ENCODE measurements at places on chromosomes 12 and 14.

DNA sequence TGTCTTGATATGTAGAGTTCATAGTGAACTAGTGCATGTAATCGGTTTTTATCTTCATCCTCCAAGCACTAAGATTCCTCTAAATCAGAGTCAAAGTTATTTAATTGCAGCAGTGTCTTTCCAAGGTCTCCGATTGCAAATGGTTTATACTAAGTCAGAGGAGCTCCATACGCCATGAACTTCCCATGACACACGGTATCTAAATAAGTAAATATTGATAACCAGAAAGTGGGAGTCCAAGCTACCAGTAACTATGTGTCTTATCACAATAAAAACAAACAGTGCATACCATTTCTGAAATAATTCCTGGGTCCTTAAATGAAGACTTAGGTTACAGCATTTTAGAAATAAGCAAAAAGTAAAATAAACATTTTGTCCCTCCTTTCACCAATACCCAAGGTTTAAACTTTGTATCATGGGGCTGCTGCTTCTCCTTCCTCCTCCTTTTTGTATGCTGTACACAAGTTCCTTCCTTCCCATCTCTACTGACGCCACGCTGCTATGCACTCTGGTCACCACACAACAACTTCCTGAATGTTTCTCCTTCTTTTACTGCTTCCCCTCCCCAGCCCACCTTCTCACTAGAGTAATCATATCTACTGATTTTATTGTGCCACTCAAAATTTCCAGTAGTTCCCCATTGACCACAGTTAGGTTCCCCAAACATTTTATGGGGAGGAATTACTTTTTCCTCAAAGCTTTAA lies 10.7 kb downstream of the NR1H4 start:
- no peak for DNase-seq

DNA sequence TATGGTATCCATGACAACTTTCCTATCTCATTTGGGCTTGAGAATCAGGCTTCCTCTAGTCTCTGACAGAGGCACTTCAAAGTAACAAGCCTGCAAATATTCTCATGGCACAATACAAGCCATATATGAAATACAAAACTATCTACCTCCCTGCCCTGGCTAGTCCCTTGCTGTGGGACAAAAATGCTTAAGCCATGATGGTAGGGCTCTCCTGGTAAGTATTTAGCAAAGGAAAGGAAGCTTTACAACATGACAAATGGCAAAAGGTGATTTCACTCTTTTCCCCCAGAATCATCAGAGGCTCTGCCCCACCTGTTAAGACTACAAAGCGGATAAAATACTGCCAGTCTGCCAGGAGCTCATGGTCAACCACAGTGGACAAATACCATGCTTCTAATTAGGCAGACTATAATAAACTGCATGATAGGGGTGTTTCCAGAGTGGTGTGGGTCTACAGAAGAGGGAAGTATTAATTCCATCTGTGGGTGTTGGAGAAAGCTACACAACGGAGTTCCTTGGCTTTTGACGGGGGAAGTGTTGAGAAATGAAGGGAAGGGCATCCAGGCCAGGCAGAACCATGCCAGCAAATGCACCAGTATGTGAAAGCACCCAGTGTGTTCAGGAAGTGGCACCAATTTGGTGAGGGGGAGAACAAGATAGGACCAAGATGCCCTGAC lies 92.9 kb downstream of the SPTSSA start:
- no peak for DNase-seq

DNA sequence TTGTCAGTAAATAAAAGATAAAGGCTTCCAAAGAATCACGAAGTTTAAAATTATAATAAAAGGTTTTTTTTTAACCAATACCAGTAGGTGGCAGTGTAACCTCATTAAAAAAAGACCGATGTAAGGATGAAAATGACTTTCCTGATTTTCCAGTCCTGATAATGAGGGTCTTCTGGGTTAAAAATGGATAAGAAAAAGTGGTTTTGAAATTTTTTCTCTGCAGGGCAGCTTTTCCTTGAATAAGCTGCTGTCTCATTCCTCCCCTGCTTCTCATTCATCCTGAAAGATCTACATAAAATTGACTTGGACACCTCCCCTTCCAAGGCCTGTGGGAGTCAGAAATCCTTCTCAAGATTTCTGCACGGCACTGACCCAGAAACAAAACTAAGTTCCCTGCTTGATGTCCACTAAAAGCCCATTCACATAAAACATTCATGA lies 58.9 kb upstream of the FBXO33 start:
- no peak for DNase-seq

GRCh38 chr12:4434706-4435425 lies 10.7 kb downstream of the FGF6 start:
- no peak for DNase-seq

DNA sequence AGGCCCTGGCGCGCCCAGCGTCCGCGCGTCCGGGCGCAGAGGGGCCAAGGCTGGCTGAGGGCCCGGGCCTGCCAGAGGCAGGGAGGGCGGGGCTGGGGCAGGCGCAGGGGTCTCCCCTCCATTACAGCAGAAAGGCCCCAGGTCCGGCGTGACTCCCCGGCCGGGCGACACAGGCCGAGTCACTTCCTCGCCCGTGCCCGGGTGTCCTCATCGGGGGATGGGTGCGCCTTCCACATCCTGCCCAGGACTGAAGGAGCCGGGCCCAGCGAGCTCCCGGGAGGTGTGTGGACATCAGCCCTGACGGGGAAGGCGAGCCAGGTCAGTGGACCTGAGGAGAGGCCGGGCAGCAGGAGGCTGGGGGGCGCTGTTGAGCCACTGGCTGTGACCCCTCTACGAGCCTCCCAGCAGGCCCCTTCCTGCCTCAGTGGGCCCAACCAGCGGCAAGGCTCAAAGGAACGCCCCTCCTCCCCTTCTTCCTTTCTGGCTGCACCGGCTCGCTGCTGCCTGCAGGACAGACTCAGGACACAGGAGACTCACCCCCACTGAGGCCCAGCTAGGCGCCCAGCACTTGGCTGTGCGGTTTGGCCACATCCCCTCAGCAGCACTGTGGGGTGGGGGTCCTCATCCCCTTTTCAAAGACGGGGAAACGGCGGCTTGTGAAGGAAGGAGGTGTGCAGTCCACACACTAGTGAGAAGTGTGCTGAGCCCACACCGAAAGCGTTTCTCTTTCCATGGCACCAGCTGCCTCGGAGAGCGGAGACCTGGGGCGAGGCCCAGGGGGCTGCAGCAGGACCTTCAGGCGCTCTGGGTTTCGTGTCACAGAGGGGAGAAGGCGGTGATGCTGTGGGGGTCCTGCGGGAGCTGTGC lies 606 bp downstream of the TNFAIP2 start:
- no peak for DNase-seq

- DNase-seq: no peak
Observed at GRCh38 chr14:76930549-76930948, 98.0 kb downstream of the IRF2BPL start.

GRCh38 chr14:101521473-101521915 lies 39.8 kb upstream of the DIO3 start:
- no peak for DNase-seq

- DNase-seq: no peak
Observed at GRCh38 chr12:132847363-132848356, 19.0 kb upstream of the GOLGA3 start.

- DNase-seq: no peak
Observed at GRCh38 chr14:65318636-65319506, 93.7 kb upstream of the FUT8 start.

DNA sequence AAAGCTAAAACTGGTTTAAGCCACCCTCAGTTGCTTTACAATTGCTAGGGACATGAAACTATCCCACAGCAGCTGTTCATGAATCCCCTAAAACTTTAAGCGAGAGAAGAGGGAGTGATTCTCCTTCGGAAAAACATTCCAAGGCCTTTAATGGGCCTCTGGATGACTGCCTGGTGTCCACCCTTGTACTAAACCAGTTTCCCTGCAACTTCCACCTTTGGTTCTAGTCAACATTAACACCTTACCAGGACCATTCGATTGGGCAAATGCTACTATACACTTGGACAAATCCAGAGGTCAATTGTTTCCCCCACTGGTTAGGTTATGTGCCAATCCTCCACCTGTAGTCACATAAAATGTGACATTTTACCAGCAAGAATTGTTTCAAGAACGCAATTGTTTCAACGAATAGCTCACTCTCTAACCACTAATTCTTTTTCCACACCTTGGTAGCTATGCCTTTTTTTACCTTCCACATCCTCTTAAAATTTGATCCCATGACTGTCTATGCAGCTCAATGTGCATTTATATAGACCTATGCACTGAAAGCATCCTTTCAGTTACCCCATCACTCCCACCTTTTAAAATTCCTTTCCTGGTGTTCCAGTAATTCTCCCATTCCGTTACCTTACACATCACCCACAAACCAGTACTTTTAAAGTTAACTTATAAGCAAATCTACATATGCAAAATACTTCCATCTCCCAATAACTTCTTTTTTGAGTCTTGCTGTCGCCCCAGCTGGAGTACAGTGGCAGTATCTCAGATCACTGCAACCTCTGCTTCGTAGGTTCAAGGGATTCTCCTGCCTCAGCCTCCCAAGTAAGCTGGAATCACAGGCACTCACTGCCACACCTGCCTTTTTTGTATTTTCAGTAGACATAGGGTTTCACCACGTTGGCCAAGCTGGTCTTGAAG lies 3.6 kb downstream of the UBC start:
- DNase-seq: no peak

- no peak for DNase-seq
Observed at GRCh38 chr12:750366-751191, 1.8 kb upstream of the WNK1 start.

- no peak for DNase-seq
Observed at GRCh38 chr14:50603565-50603964, 43.6 kb downstream of the ATL1 start.

- DNase-seq: no peak
Observed at GRCh38 chr14:37263656-37264236, 66.0 kb downstream of the MIPOL1 start.

DNA sequence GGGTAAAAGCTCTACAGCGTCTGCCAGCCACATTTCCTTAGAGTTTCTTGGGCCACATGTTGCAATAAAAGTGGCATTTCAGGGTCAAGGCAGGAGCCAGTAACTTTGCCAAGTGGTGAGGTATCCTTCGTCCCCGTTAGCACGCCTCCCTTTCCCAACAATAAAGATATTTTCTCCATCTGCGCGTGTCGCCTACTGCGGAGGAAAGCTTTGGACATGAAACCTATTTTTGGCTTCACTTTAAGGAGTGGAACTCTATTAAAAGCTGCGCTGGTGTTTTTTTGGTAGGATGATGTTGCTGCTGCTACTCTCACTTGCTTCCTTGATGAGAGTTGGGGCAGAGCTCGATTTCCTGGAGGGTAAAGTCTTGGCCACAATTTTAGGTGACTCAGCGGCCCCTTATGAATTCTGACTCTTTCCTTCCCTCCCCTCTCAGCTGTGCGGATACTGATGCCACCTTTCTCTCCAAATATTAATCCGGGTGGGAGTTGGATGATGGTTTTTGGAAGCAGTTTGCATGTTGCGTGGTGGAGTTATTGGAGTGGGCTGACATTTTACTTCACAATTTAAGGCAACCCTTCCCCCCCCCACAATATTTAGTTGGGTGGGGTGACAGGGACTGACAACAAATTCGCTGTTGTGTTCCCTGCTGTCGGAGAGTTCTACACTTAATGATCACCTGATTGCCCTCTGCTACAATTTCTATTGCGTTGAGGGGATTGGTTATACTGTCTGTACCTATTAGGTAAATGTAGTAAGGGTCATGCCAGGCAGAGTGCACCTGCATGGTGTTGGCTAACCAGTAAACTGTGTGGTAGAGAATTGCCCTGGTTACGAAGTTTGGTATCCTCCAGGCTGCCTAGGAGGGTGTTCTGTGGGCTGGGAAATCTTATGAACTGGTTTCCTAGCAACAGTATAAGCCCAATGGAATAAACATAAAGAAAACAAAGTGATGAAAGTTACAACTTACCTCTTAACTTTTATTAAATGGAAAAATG lies 1.1 kb downstream of the CCDC91 start:
- peak; percentile 20 for DNase-seq

- no peak for DNase-seq
Observed at GRCh38 chr14:100786131-100786530, 39.8 kb upstream of the MEG3 start.

DNA sequence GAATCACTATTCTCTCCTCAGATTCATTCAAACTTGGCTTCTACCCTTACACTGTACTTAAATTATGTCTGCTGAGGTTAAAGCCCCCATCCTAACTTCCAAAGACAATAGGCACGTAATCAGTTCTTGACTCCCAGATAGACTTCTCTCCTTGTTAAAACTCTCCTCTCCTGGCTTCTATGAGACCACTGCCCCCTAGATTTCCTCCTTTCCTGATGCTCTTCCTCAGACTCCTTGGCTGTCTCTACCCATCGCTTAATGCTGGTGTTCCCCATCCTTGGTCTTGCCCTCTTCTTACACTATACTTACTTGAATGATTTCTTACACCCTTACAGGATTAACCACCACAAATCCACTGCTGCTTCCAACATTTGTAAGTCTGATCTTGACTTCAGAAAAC lies 32.8 kb downstream of the TC2N start:
- DNase-seq: no peak

- no peak for DNase-seq
Observed at GRCh38 chr12:15116983-15117382, 104.2 kb downstream of the RERG start.

- peak; percentile 27 for DNase-seq
Observed at GRCh38 chr14:96362071-96362964, 823 bp downstream of the ATG2B start.

GRCh38 chr12:43937947-43938346 lies 102.1 kb downstream of the TMEM117 start:
- no peak for DNase-seq

- no peak for DNase-seq
Observed at GRCh38 chr12:106595268-106595667, 12.5 kb downstream of the RFX4 start.

DNA sequence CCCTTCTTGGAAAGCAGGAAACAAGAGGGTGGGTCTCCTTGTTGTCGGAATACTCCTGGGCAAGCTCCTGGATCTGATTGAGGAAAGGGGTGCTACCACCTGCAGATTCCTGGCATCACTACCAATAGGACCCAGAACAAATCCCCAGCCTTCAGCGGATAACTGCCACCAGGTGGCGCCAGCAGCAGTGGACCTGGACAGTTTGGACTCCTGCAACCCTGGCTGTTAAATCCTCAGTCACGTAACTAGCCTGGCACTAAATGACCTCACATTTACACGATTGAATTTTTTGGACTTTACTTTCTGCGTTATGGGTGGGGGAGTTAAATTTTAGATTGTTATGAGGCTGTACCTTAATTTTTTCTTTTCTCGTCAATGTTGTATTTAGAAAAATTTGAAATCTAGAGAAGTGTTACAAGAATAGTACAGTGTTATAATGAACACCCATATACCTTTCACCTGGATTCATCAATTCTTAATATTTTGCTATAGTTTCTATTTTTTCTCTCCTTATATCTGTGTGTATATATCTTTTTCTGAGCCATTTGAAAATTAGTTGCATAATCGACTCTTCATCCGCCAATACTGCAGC lies 95.6 kb downstream of the GAS2L3 start:
- peak; percentile 50 for DNase-seq

- no peak for DNase-seq
Observed at GRCh38 chr12:13071305-13072280, 27.4 kb downstream of the FAM234B start.

GRCh38 chr12:105977236-105977635 lies 161.5 kb downstream of the NUAK1 start:
- no peak for DNase-seq

Data from activated T-cell treated with anti-CD3 and anti-CD28 coated beads for 48 hours (primary cell).